ENCODE measurements at places on chromosomes 6 and 20. TPM values are rescaled to one million over a fixed set of nuclear protein-coding genes. Genes with fewer than 3 reads are reported as not detected.

The ZC2HC1B gene
- not detected for total RNA-seq

DNA sequence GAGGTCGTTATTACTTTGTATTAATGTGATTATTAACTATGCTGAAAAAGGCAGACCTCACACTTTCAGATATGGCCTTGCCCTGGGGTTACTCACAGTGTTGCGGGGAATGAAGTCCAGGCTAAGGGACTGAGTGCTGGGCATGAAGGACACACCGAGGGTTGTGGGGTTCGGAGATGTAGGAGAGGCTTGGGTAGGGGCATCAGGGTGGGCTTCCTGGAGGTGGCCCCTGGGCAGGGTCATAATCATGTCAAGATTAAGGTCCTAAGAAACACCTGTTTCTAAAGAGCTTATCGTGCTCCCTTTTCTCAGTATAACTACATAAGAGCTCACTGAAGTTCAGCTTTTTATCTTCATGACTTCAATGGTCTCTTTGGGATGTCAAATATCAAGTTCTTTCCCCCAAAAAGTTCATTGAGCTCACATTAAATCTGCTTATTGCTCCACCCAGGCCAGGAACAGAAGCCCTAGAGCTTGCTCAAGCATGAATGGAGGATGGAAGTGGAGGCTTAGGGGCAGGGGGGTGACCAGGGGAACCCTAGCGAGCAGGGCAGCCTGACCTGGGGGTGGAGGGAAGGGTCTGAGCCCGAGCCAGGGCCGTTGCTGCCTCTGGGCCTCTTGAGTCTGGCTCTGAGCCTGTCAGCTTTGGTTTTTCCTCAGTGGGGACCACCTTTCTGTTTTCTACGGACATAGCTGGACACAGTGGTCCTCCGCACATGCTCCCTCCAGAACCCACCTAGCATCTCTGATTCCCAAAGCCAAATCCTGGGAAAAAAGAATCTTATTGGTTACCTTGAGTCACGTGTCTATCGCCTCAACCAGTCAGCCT is 37.3 kb upstream of the TGM2 start:
- peaks cover 15% of the 10 kb centered on the region for H3K4me1 ChIP-seq
- DNase-seq, result no peak
- peak overlapping the region; percentile 54 for H3K27ac ChIP-seq
- no peak overlapping the region for H3K4me3 ChIP-seq

GRCh38 chr6:8982668-8983067 is 547.3 kb upstream of the SLC35B3 start:
- no peaks in the 10 kb centered on the region for H3K4me1 ChIP-seq
- peaks cover 15% of the 10 kb centered on the region for H3K27me3 ChIP-seq
- H3K36me3 ChIP-seq, result no peaks in the 10 kb centered on the region
- H3K27ac ChIP-seq, result no peak overlapping the region

The ECT2L gene
- not detected for total RNA-seq

DNA sequence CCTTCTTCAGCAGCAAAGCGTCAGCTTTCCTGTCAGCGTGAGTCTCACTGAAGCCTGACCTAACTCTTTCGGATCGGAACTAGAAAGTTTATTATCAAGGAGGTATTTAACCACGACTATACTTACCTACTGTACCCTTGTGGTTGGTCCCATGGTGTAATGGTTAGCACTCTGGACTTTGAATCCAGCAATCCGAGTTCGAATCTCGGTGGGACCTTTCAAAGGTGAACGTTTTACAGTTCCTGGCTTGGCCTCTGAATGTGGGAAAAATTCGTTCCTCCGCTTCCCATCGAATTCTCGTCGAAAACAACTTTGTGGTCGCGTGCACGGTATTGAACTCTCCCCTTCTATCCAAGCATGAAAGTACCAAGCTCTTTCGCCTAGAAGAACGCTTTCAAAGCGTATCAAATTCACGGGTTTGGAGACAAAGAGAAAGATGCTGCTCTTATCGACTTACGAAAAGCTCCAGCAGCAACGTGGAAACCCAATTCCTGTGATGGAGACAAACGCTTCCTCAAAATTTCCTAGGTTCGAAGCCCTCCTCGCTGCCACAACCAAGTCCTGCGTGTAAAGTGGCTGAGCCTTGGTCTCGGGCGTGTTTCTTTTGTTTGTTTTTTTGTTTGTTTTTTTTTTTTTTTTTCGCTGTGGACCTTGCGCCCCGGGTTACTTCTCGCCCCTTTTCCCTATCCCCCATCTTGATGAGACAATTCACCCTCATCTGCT is 63.7 kb downstream of the GPX5 start:
- H3K4me3 ChIP-seq, result no peak overlapping the region
- H3K27ac ChIP-seq, result no peak overlapping the region
- H3K4me1 ChIP-seq, result peaks cover 24% of the 10 kb centered on the region

DNA sequence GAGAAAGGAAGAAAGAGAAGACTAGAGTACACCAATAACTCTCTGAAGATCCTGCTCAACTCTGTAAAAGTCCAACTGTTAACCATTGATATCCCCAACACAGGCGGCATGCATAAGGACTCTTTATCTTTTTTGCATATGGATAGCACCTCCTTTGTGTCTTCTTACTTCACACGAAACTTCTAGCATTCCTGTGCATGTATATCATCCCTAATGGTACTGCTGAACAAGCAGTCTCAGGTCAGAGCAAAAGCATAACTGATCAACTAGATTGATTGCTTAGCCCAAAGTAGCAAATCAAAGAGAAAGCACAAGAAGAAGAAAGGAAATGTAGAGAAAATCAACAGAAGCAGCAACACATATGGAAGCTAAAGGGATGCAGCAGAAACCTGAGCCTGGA is 234.4 kb downstream of the SYNE1 start:
- H3K4me3 ChIP-seq, result no peak overlapping the region
- H3K4me1 ChIP-seq, result peaks cover 34% of the 10 kb centered on the region
- no peaks in the 10 kb centered on the region for H3K36me3 ChIP-seq
- no peak for DNase-seq
- H3K27me3 ChIP-seq, result no peaks in the 10 kb centered on the region

The TPD52L2 gene
- total RNA-seq, result 167 TPM

- H3K36me3 ChIP-seq, result no peaks in the 10 kb centered on the region
- no peak overlapping the region for H3K27ac ChIP-seq
- peak; percentile 87 for DNase-seq
- peaks cover 57% of the 10 kb centered on the region for H3K27me3 ChIP-seq
- no peaks in the 10 kb centered on the region for H3K4me1 ChIP-seq
These were observed 29.0 kb upstream of the EEF1E1 start for GRCh38 chr6:8131265-8131897.

DNA sequence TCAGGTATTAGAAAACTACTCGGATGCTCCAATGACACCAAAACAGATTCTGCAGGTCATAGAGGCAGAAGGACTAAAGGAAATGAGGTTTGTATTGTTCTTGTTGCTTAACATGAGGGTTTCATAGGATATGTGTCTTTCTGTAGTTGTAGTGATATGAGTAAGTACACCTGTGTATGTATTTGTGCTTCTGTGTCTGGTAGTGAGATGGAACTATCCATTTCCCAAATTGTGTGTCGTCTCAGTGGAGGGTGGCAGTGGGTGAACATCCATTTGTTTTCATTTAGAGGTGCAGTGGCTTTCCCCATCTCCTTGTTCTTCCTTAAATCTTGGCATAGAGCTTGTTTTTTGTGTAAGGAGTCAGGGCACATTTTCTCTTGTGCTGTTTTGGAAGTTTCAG is 8.2 kb downstream of the ASXL1 start:
- peaks cover 22% of the 10 kb centered on the region for H3K36me3 ChIP-seq
- H3K27me3 ChIP-seq, result no peaks in the 10 kb centered on the region
- no peak overlapping the region for H3K4me3 ChIP-seq
- H3K27ac ChIP-seq, result no peak overlapping the region

The ARMC2 gene
- 0.29 TPM for total RNA-seq

DNA sequence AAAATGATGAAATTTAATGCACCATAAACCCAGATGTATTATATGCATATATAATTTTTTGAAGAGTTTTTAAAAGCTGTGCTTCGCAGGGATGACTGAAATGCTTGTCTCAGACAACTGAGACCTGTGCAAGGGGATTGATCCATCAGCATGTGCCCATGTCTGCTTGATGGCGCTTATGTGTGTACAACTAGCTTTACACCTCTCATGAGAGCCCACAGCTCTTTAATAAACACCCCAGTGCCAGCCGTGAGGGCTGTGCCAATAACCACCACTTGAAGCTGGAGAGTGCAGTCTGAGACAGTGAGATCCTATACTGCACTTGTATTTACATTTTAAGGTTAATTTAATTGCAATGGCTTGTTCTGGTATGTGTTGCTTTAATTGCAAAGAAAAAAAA is 225.5 kb downstream of the BCKDHB start:
- no peaks in the 10 kb centered on the region for H3K36me3 ChIP-seq
- no peaks in the 10 kb centered on the region for H3K4me1 ChIP-seq
- no peaks in the 10 kb centered on the region for H3K27me3 ChIP-seq
- H3K4me3 ChIP-seq, result no peak overlapping the region

DNA sequence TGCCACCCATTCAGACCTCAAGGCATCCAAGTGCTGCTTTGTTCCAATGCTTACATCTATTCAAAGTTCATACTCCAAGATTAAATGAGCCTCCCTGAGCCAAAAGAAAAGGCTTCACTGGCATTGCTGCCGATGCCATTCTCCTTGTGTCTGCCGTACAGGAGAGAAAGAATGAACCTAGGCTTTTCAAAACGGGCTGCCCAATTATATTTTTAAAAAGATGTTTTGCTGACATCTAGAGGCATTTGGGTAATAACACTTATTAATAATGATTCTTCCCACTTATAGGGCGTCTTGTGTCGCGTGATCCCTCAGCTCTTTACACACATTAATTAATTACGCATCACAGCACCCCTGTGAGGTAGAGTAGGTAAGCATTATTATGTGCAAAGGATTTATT is 545.6 kb downstream of the PKHD1 start:
- H3K27me3 ChIP-seq, result peaks cover 31% of the 10 kb centered on the region
- no peaks in the 10 kb centered on the region for H3K36me3 ChIP-seq
- H3K4me1 ChIP-seq, result no peaks in the 10 kb centered on the region
- no peak overlapping the region for H3K4me3 ChIP-seq
- peak; percentile 65 for DNase-seq

- no peak for DNase-seq
- H3K4me1 ChIP-seq, result no peaks in the 10 kb centered on the region
- H3K4me3 ChIP-seq, result no peak overlapping the region
These were observed 45.9 kb downstream of the ASXL1 start for GRCh38 chr20:32404017-32404416.

The DOK5 gene
- not detected for total RNA-seq

DNA sequence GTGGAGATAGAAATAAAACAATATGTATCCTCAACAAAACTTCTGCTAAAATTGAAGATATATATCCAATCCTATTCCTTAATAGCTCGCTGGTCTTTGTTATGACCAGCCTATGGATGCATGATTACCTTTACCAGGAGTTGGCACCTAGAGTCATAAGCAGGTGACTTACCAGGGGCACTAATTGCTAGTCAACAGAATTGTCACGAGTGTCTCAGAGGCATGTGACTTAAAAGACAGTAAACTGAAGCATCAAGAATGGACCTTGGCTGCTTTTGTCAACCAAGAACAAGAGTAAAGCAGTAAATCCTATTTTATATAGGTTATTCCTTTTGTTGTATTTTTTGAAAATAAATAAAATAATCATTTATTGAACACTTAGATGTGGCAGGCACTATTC is 115.4 kb downstream of the MYO6 start:
- no peaks in the 10 kb centered on the region for H3K4me1 ChIP-seq
- H3K4me3 ChIP-seq, result no peak overlapping the region
- no peak overlapping the region for H3K27ac ChIP-seq

DNA sequence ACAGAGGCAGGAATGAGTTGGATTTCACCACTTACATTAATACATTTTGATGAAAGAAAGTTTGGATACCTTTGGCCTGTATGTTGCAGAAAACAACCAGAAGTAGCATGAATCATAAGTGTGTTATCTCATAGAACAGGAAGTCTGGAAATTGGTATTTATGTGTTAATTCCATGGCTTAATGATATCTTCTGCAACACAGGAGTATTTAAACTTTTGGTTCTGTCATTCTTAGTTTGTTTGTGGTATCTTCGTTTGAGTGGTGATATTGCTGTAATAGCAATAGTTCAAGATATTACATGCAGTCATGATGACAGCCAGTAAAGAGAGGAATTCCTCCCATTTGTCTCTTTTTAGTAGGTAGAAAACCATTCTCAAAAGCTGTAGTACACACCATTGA is 177.3 kb downstream of the CDKAL1 start:
- H3K27me3 ChIP-seq, result no peaks in the 10 kb centered on the region
- no peak overlapping the region for H3K4me3 ChIP-seq
- no peak for DNase-seq
- H3K4me1 ChIP-seq, result peaks cover 18% of the 10 kb centered on the region
- H3K27ac ChIP-seq, result no peak overlapping the region
- H3K36me3 ChIP-seq, result no peaks in the 10 kb centered on the region

GRCh38 chr6:157162766-157163433 is 160.4 kb downstream of the TMEM242 start:
- DNase-seq, result no peak
- no peak overlapping the region for H3K4me3 ChIP-seq
- no peaks in the 10 kb centered on the region for H3K4me1 ChIP-seq

The SYTL3 gene
- 1.8 TPM for total RNA-seq

- H3K27ac ChIP-seq, result no peak overlapping the region
- H3K4me3 ChIP-seq, result no peak overlapping the region
- peak; percentile 22 for DNase-seq
These were observed 239.7 kb upstream of the SUPT3H start for GRCh38 chr6:45617441-45617840.

GRCh38 chr6:15608396-15608795 is 54.4 kb downstream of the DTNBP1 start:
- H3K36me3 ChIP-seq, result peaks cover 5% of the 10 kb centered on the region
- peak overlapping the region; percentile 4 for H3K27ac ChIP-seq
- peak; percentile 81 for DNase-seq
- H3K27me3 ChIP-seq, result no peaks in the 10 kb centered on the region
- H3K4me3 ChIP-seq, result no peak overlapping the region
- peaks cover 7% of the 10 kb centered on the region for H3K4me1 ChIP-seq

The SSTR4 gene
- total RNA-seq, result not detected

DNA sequence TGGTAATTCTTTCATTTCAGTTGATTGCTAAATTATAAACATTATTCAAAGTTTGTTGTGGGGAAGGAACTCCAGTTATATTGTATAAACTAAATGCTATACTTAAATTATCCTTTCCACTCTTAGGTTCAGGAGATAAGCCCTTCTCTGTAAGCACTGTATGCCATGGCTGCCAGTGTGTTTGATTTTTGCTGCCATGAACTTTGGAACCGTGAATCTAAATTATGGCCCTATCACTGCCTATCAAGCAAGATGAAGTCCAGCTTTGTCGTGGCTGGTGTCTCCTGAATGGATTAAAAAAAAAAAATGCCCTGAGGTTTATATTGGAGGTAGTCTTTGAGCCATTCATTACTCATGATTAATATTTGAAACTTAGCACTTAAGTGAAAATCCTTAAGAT is 44.7 kb downstream of the CDC5L start:
- H3K27ac ChIP-seq, result no peak overlapping the region
- H3K4me3 ChIP-seq, result no peak overlapping the region
- no peaks in the 10 kb centered on the region for H3K27me3 ChIP-seq
- DNase-seq, result no peak

GRCh38 chr6:119834418-119834817 is 484.9 kb upstream of the MAN1A1 start:
- peaks cover 44% of the 10 kb centered on the region for H3K4me1 ChIP-seq
- no peak overlapping the region for H3K4me3 ChIP-seq
- H3K27ac ChIP-seq, result no peak overlapping the region
- peak; percentile 29 for DNase-seq
- H3K27me3 ChIP-seq, result no peaks in the 10 kb centered on the region

The F13A1 gene
- total RNA-seq, result not detected
